ENCODE measurements at places on chromosomes 6 and 20.

DNA sequence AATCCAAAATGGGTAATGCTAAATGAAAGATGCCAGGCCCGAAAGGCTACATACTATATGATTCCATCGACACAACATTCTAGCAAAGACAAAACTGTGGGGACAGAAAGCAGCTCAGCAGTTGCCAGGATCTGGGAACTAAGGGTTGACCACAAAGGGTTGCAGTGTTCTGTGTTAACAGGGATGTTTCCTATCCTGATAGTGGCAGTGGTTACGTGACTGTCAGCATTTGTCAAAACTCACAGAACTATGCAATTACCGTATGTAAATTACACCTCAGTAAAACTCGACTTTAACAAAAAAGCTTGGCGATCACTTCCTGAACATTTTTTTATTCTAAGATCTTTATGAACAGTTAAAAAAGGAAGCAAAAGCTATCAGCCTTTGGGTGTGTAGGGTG is 83.9 kb downstream of the BANF2 start:
- DNase-seq: no peak

- DNase-seq: no peak
Measured at GRCh38 chr6:134546962-134547645, 229.2 kb upstream of the SGK1 start.

GRCh38 chr6:6696867-6697531 is 108.5 kb downstream of the LY86 start:
- peak; percentile 55 for DNase-seq

- peak; percentile 93 for DNase-seq
Measured at GRCh38 chr6:79570129-79571029, 33.1 kb upstream of the LCA5 start.

DNA sequence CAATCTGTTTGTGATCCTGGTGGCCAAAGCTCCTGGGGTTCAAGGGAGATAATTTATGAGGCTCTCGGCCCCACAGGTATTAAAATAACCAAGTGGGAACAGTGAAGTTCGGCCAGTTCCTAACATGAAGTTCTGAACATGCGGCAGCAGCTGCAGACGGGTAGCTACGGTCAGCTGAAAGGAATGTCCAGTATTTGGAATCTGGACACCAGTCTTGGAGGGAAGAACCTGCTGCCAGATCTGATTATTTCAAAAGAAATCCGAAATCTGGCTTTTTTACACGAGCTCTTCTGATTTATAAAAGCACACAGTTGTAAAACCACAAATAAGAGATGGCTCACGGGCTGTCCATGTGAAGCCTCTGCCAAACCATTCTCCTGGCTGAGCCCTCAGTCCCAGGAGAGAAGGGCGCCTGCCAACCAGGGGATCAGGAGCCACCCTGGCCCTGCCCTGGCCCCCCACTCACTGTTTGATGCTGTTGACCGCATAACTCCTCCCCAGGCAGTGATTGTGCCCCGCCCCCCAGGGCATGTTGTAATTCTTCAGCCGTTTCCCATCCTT is 28.2 kb upstream of the KCNB1 start:
- no peak for DNase-seq

DNA sequence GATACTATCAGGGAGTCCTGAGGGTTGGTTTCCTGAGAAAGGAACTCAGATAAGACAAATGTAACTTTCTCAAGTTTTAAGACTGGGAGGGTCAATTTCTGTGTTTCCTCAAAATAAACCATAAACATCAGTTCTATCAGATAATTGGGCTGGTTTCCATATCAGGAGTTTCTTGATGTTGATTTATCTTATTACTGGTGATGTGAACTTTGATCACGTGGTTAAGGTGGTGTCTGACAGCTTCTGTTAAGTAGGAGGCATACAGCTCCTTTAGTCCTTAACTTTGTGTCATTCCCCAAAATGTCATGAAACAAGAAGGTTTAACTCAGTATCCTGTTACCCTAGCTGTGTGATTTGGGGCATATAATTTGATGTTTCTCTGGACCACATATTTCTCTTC is 145.2 kb downstream of the ZNF217 start:
- no peak for DNase-seq

- DNase-seq: peak; percentile 61
Measured at GRCh38 chr6:157985378-157986155, 3.9 kb downstream of the SYNJ2 start.

DNA sequence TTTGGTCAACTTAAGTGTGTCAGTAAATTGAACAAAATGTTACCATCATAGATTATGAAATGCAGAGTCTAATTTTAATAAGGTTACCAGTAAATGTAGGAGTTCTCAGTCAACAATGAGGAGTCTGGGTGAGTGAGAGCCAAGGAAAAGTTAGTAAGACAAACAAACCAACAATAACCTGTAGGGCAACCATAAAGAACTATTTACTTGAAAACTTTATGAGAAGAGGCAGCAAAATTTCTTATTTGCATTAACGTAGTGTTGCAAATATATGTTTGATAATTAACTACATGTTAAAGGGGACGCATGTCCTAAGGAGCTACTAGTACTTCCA is 131.1 kb upstream of the SOX4 start:
- no peak for DNase-seq

DNA sequence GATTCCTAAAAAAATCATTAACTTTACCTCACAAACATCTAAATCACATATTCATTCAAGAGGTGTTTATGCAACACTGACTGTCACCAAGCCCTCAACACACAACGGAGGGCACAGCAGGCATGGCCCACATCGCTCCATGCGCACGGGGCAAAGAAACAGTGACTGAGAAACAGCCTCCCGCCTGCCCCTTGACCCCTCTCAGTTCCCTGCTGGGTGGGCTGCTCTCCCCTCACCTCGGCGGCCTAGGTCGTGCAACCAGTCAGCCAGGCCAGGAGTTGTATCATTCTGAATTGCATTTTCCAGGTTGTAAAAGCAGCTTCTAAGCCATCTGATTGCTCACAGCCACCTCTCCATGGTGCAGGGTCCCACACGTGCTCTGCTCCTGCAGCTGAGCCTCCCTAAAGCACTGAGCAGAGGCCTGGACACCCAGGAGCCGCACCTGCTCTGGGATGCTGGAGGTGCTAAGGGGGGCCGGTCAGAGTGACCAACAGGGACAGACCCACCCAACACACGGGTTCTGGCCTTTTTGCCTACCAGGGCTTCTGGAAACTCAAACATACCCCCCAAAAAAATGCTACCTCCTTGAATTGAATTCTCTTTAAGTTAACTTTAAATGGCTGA is 37.9 kb downstream of the TAF4 start:
- DNase-seq: no peak

GRCh38 chr20:23091721-23092383 is 5.7 kb upstream of the CD93 start:
- no peak for DNase-seq

DNA sequence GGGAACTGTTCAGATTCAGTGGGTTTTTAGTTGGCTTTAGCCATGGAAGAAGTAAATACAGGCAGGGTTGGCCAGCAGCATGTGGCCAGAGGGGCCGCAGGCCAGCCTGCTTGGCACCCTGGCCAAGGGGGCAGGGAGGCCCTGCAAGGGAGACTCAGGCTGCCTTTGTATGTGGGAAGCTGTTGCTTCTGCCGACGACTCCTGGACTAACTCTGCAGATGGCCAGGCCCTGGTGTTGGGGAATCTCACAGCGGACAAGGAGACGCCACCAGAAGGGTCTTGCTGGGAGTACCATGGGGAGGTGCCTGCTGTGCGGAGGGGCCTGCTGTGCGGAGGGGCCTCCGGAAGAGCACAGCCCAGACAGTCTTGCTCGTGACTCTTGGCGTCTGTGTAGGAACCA is 25.2 kb downstream of the PYGB start:
- DNase-seq: peak; percentile 20

GRCh38 chr6:77231438-77232305 is 231.6 kb downstream of the HTR1B start:
- no peak for DNase-seq

- DNase-seq: no peak
Measured at GRCh38 chr6:88142297-88142668, 23.9 kb downstream of the CNR1 start.

GRCh38 chr6:100719883-100720682 is 161.0 kb downstream of the ASCC3 start:
- no peak for DNase-seq

GRCh38 chr6:4610256-4610655 is 165.9 kb upstream of the CDYL start:
- DNase-seq: no peak

GRCh38 chr6:64293298-64293697 is 657.7 kb downstream of the PHF3 start:
- no peak for DNase-seq

GRCh38 chr6:14726816-14727493 is 518.9 kb upstream of the JARID2 start:
- DNase-seq: no peak

DNA sequence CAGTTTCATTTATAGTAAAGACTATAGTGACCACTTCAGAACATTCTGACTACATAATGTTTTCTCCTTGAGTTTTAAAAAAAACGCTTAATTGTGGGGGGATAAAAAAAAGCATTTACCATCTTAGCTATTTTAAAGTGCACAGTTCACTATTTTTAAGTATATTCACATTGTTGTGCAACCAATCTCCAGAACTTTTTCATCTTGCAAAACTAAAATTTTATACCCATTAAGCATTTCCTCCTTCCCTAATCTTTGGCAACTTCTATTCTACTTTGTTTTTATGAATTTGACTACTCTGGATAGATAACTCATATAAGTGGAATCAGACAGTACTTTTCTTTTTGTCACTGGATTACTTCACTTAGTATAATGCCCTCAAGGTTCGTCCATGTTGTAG is 62.3 kb downstream of the FKBP5 start:
- no peak for DNase-seq

DNA sequence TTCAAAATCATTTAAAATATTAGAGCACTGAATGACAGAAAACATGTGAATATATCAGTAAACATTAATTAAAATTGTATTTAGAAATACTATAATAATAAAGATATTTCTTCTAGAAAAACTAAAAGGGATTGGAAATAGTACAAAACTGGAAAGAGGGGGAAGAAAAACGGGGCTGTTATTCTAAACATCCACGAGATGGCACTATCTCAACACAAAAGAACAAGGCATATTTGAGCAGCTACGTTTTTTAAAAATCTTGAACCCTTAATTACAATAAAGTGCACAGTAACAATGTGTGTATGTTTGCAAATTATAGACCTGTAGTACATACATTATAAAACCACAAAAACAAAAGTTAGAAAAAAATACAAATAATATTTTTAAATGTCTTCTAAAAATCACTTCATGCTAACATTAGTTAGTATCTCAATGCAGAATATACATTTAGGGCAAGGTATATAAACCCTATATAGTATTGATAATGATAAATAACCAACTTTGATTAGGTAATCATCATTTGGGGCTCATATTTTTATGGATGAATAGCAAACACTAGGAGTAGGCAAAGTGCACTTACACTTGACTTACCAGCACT is 42.5 kb upstream of the PNISR start:
- DNase-seq: no peak

DNA sequence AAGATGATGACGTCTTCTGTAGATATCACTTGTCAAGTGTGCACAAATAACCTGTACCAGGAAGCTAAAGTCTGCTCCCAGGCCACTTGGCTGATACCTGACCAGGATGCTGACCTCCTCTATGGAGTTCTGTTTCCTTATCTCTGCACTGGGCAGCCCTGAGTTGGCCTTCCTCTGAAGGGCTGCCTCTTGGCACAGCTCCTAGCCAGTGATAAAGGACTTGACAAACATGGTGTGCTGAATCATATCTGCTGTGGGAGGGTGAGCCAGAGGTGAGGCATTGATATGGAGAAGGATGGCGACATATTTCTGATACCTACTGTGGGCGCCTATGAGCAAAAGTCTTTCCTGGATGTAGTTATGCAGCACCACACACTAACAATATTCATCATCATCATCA is 32.8 kb upstream of the FOXA2 start:
- DNase-seq: no peak

Measured in Caco-2 (cell line).